ENCODE measurements at places on chromosomes 7 and 10.

GRCh38 chr7:150967349-150967748 is 10.8 kb downstream of the KCNH2 start:
- DNase-seq: no peak

- DNase-seq: no peak
Observed at GRCh38 chr10:29078919-29079318, 210.0 kb upstream of the LYZL1 start.

DNA sequence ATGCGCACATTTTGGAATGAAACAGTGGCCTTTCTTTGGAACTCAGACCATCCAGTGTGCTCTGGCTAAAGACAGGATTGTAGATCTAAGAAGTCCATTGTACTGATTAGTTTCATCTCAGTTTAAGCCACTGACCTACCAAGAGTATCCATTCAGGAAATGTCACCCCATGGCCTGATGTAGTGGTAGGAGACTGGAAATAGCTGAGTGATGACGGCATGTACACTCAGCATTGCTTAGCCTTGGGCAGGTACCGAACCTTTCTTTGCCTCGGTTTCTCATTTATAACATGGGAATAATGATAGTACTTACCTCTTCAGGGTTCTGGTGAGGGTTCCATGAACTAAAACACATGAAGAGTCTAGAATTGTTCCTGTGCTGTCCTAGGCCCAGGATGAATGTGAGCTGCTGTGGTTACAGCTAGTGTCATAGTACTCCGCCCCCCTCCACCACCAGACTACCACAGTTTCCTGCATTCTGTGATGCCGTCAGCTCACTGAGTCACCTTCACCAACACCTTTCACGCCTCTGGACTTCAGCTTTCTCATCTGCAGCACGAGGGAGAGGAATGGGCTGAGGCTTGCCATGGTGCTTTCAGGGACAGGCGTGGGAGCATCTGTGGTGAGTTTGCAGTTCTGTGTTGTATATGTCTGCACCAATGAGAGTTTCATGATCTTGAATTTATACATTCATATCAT is 484.0 kb upstream of the GALNT17 start:
- peak; percentile 34 for DNase-seq

GRCh38 chr10:109215291-109216075 is 707.8 kb downstream of the XPNPEP1 start:
- DNase-seq: no peak

DNA sequence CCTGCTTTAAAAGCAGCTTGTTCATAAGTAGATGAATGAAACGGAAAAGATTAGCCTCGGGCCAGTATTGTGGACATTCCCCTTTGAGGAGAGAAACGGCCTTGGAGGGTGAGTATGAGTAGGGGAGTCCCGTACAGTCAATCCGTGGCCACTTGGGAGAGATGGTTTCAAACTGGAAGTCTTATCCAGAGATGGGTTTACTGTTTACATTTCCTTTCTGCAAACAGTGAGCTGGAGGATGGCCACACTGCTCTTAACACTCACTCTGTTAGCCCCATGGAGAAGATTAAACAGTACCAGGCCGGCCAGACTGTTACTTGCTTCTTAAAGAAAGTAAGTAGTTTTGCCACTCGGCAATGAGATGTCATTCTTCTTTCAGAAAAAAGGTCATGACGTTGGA is 20.3 kb downstream of the CALHM2 start:
- DNase-seq: no peak

GRCh38 chr10:122122493-122122892 is 133.5 kb downstream of the TACC2 start:
- DNase-seq: no peak

- peak; percentile 33 for DNase-seq
Observed at GRCh38 chr10:75187961-75188426, 22.6 kb upstream of the VDAC2 start.

DNA sequence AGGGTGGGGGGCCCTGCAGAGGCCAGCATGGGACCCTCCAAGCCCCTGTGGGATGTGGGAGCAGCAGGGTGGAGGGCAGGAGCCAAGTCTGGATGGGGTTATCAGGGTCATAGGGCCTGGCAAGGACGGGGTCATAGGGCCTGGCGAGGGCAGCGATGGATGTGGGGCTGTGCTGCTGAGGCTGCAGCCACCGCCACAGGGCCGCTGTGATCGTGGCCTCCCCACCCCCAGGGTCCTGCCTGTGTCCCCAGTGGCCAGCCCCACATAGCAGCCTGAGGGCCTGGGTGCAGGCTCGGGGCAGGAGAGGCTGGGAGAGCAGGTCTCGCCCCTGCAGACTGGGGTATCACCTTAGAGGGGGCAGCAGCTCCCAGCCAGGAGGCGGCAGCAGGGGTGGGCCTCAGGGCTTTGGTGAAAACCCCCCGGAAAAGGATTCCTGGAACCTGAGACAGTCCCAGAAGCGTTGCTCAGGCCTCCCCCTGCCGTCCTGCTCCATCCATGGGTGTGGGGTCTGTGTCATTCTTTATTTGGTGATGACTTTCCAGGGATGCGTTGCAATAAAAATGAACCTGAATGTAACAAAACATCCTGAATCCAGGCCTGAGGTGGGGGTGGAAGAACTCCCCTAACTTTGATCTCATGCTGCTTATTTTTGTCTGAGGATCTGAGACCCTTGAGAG is 107.3 kb upstream of the SHH start:
- no peak for DNase-seq

- DNase-seq: no peak
Observed at GRCh38 chr10:131312478-131312836, 936 bp upstream of the TCERG1L start.

- DNase-seq: no peak
Observed at GRCh38 chr10:68795886-68796532, 31.3 kb upstream of the STOX1 start.

DNA sequence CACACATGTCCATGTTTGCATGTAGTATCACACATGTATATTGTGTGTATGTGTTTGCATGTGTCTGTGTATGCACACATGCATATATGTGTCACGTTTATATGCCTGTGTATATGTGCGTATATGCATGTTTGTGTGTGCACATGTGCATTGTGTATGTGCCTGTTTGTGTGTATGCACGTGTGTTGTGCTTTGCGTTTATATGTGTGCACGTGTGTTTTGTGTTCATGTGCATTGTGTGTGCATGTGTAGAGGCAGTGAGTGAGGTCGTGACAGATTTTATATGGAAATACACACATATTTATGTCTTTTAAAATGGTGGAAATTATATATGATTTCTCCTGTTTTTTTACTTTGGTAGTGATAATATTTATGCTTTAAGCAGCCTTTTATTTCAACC is 41.2 kb downstream of the ADARB2 start:
- no peak for DNase-seq

DNA sequence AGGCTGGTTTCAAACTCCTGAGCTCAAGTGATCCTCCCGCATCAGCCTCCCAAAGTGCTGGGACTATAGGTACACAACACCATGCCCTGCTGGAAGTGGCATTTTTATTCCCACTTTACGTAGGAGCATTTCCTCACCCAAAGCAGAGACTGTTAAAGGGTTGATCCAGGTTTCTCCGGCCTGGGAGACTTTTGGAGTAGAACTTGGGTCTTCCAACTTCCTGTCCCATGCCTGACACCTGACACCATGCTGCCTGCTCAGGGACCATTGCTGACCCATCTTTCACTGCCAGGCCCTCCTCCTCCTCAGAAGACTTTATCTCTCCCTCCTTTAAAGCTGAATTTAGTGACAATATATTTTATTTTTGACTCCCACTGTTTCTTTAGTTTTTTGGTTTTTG is 302.0 kb upstream of the LYZL1 start:
- no peak for DNase-seq

DNA sequence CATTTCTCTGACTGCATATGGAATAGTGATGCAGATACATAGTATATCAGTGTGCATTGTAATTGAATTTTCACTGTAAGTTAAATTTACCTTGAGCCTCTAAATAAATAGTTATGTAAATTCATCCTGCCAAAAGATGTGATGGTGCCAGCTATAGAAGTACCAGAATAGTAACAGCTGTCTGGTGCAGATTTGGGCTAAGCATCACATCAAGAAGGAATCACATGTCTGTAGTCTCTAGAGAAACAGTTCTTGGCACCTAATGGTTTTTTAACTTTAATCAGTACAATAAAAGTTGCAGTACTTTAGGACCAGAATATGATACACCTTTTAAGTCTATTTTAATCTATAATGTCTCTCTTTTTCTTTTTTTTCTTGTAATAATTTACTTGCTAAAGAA is 17.4 kb downstream of the PLEKHA1 start:
- DNase-seq: no peak

DNA sequence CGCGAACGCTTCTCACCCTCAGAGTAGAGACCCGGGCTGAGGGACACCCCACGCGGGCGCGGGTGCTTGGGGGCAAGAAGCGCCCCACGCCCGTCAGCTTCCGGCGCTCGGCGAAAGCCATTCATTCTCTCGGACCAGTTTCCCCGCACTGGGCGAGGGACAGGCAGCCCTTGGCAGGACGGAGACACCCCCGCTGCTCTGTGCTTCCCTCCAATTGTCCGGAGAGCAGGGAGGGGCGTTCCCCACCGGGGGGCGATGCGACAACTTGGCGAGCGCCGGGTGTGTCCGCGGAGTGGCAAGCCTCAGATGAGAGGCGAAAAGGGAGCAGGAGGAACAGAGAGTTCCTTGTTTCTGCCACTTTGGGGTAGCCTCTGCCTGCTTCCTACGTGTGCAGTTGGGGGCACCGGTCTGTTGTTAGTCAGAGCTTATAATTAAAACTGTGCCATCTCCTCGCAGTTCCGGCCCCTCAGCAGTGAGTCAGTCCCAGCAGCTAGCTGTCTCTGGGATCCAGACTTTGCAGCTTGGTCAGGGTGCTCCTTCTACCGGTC is 1.7 kb downstream of the GPR158 start:
- no peak for DNase-seq

DNA sequence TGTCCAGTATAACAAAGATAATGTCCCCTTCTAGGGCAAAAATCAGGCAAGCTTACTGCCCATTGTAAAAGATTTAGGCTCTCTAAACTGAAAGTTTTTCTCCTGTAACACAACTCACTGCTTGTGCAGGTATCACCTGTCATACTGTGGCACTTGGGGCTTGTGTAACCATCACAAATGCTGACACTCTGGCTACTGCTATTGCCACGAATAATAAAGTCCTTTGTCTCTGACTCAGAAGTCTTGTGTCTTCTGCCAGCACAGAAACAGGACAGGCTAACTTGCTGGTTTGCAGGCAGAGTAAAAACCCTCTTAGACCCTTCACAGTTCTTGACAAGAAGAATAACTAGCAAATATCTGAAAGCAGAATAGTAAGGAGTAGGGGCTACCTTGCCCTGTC is 273.9 kb downstream of the RPS24 start:
- no peak for DNase-seq

GRCh38 chr10:78358982-78359381 is 325.3 kb downstream of the RPS24 start:
- DNase-seq: no peak

DNA sequence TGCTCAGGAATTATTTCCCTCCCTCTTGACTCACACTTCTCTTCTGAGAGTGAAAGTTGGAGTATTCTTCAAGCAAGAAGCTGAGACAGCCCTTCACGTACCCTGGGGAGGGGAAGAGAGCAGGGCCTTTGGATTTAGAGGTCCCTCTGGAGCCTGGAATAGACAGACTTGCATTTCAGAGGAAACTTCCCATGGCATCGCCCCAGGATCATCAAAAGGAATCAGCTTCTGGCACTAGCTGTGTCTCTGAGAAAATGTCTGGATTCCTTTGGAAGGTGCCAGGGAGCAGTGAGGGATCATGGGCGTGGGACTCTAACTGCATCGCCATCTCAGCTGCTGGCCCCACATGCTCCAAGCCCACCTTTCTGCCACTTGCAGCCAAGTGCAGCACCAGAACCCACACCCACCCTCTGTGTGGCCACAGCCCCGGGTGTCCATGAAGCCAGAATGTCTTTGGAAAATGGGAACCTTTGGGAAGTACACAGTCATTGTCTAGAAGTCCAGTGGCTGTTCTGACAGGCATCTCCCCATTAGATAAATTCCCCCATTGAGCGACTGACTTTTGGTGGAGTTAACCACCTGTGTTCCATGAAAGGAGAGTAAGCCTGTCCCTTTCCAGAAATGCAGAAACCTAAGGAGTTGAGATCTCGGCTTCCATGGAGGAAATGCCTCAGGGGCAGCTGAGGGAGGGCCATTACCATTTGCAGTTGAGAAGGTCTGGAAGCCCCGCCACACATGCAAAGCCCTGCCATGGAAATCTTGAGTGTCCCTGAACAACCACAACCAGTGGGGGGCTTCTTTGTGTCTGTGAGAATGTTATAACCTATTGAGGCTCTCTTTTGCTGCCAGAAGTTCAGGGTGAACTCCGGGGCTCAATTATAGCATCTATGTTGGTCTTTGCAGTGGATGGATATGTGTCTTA is 57.8 kb upstream of the GDF10 start:
- DNase-seq: no peak

GRCh38 chr7:81349044-81349443 is 420.8 kb downstream of the HGF start:
- no peak for DNase-seq

DNA sequence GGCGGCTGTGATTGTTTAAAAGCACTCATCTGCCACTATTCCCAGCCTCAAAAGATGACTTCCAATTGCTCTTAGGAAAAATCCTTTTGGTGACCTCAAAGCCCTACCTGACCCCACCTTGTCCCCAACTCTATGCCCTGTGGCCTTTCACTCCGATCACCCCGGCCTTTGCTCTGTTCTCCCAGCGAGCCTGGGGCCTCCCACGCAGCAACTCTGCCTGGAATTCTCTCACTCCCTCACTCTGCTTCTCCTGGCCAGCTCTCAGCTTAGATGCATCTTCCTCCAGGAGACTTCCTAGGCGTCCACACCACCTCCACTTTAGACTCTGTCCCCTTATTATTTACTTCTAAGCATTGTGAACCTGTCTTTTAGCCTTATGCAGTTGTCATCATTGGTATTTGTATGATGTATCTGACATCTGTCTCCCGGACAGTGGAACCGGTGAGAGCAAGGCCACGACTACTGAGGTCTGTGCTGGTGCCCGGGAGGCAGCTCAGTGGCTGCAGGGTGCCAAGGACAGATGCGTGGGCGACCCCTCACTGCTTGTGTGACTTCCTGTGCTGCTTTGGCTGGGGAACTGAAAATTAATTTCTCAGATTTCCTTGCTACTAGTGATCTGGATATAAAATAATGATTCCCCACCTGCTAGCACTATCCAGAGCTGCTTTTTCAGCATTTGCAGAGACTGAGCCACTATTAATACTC is 63.0 kb downstream of the PIP4K2A start:
- DNase-seq: no peak

DNA sequence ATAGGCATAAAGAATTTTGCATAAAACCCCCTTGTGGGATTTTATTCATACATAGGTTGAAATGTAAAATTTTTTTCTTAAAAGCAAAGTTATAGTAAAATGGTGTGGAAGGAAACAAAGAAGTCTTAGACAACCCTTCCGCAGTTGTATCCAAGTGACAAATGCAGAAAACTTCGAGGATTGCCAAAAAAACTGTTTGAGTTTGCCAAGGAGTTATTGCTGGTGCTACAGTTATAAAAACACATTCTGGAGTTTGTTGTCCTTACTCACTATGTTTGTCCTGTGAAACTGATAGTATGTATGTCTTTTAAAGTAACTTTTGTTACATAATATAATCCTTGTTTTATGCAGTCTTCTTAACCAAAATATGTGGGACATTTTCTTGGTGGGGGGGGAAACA is 120.3 kb downstream of the FOXP2 start:
- no peak for DNase-seq

All from stimulated activated CD4-positive, alpha-beta T cell treated with anti-CD3 and anti-CD28 coated beads, Interleukin-1b, Interleukin-23, amount 100 ng/mL, for 1 hour (primary cell).